ENCODE measurements at places on chromosomes 7 and 10.
A peak's percentile ranks its signal among the peaks of the same experiment; 100 is the strongest.

DNA sequence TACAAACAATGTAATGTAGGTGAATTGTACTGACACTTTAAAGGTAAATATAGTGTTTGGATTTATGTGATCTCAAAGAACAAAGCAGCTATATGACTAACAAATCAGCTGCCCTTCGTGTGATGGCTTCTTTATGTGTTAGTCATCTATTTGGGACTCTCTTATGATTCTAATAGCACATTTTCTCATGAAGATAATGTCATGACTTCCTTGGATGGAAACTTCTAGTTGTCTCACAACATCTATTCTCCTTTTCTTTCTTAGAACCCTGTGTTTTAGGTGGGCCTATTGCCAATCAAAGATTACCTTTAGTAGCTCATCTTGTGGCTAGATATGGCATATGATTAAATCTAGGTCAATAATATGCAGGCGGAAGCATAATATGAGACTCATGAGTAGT, 45.0 kb downstream of the TMEM106B start:
- no peak for DNase-seq

- DNase-seq: peak; percentile 17
Measured at GRCh38 chr10:25113191-25114035, 61.4 kb upstream of the GPR158 start.

- DNase-seq: no peak
Measured at GRCh38 chr7:7323921-7324320, 141.6 kb downstream of the C1GALT1 start.

DNA sequence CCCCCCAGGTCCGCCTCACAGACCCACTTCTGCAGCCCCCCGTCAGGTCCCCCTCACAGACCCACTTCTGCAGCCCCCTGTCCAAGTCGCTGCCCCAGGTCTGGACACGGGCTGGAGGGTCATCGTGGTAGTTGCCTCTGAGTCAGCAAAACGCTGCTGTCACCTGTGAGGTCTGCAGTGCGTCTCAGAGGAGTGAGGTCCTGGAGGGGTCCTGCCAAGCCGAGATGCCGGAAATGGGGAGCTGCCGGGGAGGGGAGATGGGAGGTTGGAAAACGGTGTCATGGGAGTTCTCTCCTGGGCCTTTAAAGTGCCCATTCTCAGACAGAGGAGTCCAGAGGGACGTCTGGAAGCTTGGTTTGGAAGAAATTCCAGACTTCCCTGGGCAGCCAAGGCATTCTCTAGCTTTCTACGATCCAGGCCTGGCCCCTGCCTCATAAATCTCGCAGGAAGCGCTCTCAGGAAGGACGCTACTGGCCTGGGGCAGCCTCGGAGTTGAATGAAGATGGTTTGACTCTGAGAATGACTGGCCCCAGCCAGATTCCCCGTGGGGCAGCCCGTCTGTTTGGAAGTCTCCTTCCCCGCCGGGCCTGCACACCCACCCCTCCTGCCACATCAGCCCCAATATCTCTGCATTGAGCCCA, 38.7 kb downstream of the CALML3 start:
- DNase-seq: no peak

- DNase-seq: no peak
Measured at GRCh38 chr7:127114742-127115265, 137.9 kb downstream of the GRM8 start.

DNA sequence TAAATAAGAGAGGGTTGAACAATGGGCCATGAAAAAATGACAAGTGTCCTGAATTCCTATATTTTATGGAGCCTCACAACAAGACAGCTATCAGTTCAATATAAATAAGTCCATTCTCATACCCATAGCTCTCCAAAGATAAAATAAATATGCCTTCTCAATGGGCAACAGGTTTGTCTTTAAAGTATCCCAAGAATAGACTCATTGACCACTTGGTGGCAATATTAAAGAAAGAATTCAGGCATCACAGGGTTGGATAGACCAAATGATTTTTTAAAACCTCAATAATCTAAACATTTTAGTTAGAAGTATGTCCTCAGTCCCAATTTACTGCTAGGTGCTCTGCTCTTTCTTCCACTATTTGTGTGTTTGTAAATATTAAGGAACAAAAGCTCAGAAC, 165.1 kb upstream of the WNT16 start:
- no peak for DNase-seq

DNA sequence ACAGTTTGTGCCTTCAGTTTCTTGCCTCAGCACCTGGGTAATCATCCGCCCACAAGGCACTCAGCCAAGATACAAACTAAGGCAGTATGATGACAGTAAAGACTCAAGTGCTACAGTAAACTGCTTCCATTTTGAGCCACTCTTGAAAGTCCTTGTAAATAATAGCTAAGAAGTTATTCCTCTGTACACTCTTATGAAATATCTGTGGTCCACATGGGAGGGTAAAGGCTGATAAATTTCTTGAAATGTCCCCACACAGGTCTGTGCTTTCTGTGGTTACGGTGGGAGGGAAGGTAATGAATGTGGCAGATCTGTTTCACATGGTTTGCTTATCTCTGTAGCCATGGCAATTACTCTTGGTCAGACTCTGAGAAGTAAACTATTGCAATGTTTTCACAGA, 551.0 kb upstream of the ZWINT start:
- no peak for DNase-seq

DNA sequence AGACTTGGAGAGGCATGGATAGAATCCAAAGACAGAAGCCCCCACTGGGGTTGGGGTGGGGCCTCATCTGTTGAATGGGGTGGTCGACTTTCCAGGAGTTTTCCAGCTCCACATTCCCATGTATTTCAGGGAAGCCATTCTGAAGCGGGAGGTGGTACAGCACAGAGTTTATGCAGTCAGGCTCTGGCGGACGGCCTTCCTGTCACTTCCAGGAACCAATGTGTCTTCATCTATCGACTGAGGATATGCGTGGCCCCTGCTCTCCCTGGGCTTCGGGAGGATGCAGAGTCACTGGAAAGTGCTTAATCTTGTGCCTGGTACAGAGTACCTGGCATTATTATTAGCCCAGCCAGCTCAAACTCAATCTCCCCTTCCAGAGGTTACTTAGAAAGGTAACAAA, 26.3 kb downstream of the DOCK1 start:
- DNase-seq: no peak

GRCh38 chr7:2507208-2507916, 12.2 kb upstream of the LFNG start:
- DNase-seq: no peak

DNA sequence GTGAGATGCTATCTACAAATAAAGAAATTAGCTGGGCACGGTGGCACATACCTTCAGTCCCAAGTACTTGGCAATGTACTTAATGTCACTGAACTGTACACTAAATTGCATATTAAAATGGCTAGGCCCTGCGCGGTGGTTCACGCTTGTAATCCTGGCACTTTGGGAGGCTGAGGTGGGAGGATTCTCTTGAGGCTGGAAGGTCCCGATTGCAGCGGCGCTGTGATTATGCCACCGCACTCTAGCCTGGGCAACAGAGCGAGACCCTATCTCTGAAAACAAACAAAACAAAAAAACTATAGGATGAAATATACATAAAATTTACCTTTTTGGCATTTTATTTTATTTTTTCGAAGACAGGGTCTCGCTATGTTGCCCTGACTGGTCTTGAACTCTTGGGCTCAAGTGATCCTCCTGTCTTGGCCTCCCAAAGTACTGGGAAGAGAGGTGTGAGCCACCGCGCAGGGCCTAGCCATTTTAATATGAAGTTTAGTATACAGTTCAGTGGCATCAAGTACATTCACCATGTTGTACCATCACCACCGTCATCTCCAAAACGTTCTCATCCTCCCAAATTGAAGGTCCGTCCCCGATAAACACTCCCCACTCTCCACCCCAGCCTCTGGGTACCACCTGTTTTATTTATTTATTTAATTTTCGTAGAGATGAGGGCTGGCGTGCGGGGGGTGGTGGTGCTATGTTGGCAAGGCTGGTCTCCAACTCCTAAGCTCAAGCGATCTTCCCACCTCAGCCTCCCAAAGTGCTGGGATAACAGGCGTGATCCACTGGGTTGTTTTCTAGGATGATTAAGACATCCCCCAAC, 1.3 kb upstream of the EIF3B start:
- peak; percentile 33 for DNase-seq

- DNase-seq: no peak
Measured at GRCh38 chr10:80288849-80289248, 609 bp downstream of the MAT1A start.

GRCh38 chr10:52651293-52651692, 121.3 kb downstream of the MBL2 start:
- DNase-seq: no peak

GRCh38 chr10:76010703-76011102, 579.3 kb downstream of the LRMDA start:
- no peak for DNase-seq

GRCh38 chr7:15042285-15043065, 139.9 kb upstream of the DGKB start:
- no peak for DNase-seq

GRCh38 chr10:112393827-112394226, 19.9 kb downstream of the ACSL5 start:
- no peak for DNase-seq

DNA sequence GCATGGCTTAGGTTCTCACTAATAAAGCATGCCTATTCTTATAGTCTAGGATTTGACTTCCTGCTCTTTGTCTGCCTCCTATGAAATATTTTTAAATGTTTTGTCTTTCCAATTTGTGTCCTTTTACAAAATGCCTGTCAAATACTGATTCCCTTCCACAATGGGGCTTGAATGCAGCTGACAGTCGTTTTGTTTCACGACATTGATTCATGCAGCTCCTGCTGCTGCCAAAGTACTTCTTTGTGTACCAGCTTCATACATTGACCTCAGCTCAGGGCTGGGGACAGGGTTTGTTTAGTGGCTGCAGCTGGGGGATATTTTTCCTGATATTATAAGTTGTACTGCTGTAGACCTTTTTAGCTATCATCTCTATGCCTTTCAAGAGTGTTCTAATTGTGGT, 371.9 kb upstream of the CHRM2 start:
- DNase-seq: no peak

- DNase-seq: no peak
Measured at GRCh38 chr7:53672681-53673080, 637.2 kb downstream of the POM121L12 start.

- no peak for DNase-seq
Measured at GRCh38 chr7:42226354-42226941, 10.6 kb downstream of the GLI3 start.

GRCh38 chr10:86899670-86900276, 57.6 kb downstream of the MMRN2 start:
- DNase-seq: no peak

- DNase-seq: no peak
Measured at GRCh38 chr10:93178226-93178625, 104.5 kb downstream of the CYP26A1 start.

DNA sequence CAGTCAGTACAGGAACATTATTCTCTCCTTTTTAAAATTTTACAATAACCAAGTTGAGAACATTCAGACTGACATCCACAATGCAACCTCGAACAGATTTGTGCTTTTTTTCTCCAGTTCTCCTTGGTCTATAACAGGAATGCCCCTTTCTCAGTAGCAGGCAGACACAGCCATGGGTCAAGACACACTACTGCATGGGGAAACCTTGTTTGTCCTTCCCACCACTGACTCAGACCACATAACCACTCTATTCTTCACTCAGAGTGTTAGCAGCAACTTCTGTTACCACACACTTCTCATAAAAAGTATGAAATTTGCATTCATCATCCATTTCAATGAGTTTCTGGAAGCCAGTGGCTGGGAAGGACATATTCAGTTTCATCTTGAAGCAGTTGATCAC, 421.7 kb downstream of the ADRA2A start:
- DNase-seq: no peak

- DNase-seq: no peak
Measured at GRCh38 chr7:139886206-139886605, 57.1 kb downstream of the TBXAS1 start.

DNA sequence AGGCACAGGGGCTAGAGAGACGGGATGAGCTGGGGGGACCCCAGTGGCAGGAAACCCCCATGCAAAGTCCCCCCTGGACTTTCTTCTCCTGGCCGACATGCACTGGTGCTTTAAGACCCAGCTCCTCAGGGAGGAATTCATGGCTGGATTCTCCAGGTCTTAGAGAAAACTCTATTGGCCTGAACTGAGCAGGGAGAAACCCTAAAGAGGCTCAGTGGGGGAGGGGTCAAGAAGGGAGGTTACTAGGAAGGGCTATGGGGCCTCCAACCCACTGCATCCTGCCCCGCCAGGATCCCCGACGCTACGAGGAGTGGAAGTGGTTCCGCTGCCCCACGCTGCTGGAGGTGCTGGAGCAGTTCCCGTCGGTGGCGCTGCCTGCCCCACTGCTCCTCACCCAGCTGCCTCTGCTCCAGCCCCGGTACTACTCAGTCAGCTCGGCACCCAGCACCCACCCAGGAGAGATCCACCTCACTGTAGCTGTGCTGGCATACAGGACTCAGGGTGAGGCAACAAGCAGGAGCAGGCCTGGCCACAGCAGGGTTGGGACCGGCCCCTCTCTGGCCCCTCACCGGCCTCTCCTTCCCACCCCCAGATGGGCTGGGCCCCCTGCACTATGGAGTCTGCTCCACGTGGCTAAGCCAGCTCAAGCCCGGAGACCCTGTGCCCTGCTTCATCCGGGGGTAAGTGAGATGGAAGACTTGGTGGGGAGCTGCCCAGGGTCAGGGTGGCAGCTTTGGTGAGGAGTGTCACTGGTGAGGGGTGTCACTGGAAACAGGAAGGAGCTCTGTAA, 13.8 kb downstream of the ATG9B start:
- no peak for DNase-seq

- no peak for DNase-seq
Measured at GRCh38 chr7:78006063-78006755, 207.6 kb downstream of the PHTF2 start.

DNA sequence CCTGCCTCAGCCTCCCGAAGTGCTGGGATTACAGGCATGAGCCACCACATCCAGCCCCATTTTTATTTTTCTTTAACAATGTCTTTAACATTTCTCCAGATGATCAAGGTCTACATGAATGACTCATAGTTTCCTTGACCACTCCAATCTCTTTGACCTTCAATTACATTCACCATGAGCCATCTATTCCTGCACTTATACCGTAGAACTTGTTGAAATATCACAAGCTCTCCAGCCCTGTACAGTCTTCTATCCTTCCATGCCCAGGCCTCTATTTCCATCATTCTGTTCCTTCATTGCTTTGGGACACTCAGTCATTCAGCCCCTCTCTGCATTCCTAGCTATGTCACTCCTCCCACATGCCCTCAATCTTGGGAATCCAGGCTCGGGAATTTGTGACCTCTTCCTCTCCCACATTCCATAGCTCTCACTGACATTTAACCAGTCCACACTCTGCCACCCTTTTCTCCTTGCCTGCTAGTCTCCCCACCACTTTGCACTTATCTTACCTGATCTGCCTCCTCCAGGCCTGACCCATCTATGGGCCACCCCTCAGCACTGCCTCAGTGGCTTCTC, 151.8 kb upstream of the STK17A start:
- DNase-seq: no peak

- DNase-seq: peak; percentile 48
Measured at GRCh38 chr7:149771720-149772240, 1.6 kb downstream of the ZNF467 start.

DNA sequence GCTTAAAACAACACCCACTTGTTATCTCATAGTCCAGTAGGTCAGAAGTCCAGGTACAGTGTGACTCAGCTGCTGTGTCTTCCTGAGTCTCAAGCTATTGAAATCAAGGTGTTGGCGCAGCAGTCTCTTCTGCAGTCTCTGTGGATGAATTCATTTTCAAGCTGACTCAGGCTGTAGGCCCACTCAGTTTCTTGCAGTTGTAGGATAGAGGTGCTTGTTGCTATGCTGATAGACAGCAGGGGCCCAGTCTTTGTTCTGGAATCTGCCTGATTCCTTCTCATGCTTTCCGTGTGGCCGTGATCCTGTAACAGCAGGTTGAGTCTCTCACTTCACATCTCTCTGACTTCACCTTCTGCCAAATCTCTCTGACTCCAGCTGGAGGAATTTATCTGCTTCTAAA, 400.4 kb upstream of the POM121L12 start:
- DNase-seq: no peak
